ENCODE measurements at places on chromosomes 4 and X.

- DNase-seq: no peak
These were observed at the start of gene KLF8 for GRCh38 chrX:56232221-56233082. Gene KLF8 (plus strand): TSS chrX:56232356. CDS start chrX:56233335, 979 bp downstream.

DNA sequence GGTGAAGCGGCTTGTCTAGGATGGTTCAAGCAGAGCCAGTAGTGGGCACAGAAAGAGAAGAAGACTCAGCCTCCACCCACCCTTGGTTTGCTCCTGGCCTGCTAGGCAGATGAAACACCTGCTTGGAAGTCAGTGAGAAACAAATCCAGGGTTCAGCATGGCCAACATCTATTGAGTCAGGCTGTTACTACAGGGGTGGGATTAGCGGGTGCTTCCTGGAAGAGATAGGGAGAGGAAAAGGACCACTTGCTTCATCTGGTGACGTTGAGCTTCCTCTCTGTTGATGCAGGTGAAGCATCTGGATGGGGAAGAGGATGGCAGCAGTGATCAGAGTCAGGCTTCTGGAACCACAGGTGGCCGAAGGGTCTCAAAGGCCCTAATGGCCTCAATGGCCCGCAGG, 3.0 kb downstream of the MAGED2 start:
- no peak for DNase-seq

GRCh38 chr4:41258783-41259182, 2.1 kb downstream of the UCHL1 start:
- peak; percentile 52 for DNase-seq

- DNase-seq: no peak
These were observed 161.5 kb downstream of the SOX3 start for GRCh38 chrX:140343226-140343868.

DNA sequence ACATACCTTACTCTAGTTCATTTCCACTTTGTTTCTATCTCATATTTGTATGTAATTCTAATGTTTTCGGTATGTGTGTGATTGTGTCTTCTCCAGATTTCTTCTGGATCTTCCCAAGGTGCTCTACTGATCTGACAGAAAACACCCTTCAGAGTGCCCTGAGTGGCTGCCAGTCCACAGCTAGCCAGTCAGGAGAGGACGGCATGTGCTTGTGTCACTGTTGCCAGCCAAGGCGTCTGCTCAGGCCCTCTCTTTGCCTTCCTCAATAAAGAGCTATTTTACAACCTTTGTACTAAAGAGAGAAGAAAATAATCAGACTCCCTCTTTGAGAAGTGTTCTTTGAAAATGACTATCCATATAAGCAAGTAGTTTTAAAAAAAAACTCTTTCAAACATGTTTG, 29.0 kb downstream of the CD99L2 start:
- DNase-seq: no peak

GRCh38 chr4:7227008-7227407, 34.7 kb downstream of the SORCS2 start:
- no peak for DNase-seq

DNA sequence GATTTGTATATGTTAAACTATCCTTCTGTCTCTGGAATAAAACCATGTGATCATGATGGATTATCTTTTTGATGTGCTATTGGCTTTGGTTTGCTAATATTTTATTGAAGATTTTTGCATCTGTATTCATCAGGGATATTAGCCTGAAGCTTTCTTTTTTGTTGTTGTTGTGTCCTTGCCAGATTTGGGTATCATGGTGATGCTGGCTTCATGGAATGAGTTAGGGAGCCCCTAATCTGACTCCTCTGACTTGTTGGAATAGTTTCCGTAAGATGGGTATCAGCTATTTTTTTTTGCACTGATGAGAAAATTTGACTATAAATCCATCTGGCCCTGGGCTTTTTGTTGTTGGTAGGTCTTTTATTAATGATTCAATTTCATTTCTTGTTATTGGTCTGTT, 45.7 kb downstream of the ATP10D start:
- no peak for DNase-seq

GRCh38 chr4:25437926-25438325, 60.9 kb downstream of the ANAPC4 start:
- DNase-seq: no peak

- no peak for DNase-seq
These were observed 126.8 kb upstream of the MAMLD1 start for GRCh38 chrX:150236327-150236726.

DNA sequence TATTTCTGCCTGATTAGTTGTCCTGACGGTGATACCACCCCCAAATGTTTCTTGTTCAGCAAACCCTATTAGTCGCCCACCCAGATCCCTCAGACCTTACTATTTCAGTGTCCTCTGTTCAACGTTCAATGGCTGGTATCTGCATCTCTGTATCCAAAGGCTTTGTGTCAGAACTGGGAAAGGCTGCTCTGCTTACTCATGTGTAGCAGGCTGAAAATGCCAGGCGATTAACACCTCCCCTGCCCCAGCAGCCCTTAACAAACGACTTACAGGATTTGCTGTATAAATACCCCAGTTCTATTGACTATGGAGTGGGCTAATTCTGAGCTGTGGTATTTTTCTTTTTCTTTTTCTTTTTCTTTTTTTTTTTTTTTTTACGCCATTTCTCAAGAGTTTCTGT, 415.0 kb downstream of the ZNF674 start:
- no peak for DNase-seq

- DNase-seq: no peak
These were observed 1256.5 kb downstream of the STIM2 start for GRCh38 chr4:28117084-28117682.

DNA sequence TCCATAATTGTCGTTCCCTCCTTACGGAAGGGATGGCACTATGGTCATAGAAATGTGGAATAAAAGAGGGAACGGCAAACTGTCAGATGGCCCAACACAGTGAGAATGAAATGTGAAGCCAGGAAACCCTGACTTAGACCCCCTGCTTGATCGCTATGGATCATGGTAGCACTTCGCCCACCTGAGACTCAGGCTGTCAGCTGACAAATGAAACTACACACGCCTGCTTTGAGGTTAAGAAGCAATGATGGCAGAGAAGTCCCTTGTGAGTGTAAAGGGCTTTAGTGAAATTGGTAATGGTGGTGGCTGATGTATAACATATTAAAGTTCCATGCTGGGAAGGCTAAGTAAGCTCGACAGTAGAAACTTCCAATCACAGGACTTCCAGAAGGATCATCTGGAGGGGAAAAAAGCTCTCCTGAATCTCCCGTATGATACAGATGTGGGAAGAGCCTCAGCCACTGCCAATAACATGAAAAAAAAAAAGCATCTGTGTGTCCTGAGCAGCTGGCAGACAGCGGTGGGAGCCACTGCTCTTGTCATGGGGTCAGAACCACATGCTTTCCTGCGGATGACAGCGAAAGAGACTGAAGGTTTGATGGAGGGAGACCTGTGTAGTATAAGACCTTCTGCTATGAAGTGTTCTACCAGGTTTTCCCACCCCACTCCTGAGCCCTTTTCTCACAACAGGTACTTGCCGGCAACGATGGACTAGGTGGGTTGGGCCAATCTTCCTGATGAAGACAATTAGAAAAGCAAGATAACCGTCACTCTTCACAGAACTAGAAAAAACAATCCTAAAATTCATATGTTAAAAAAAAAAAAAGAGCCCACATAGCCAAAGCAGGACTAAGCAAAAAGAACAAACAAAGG, 107.6 kb downstream of the AFAP1 start:
- no peak for DNase-seq

- DNase-seq: no peak
These were observed 131.8 kb upstream of the PITX2 start for GRCh38 chr4:110754716-110755115.

GRCh38 chr4:53480909-53481308, 103.5 kb downstream of the FIP1L1 start:
- no peak for DNase-seq

DNA sequence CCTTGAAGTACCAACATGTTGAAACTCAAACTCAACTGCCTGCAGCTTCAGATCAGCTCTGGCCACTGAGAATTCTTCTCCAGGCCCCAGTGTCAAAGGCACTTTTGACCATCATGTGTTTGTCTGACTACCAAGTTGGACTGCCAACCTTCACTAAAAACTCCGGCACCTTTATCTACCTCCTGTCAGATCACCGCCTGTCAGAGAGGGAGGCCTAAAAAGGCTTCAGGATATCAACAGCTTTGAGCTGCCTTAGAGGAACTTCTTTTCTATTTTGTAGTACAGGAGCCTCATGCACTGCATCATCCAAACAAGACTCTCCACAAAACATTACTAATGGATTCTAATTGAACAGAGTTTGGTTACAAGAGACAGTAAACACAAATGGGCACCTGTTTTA, 2.8 kb downstream of the ACSL1 start:
- DNase-seq: no peak

DNA sequence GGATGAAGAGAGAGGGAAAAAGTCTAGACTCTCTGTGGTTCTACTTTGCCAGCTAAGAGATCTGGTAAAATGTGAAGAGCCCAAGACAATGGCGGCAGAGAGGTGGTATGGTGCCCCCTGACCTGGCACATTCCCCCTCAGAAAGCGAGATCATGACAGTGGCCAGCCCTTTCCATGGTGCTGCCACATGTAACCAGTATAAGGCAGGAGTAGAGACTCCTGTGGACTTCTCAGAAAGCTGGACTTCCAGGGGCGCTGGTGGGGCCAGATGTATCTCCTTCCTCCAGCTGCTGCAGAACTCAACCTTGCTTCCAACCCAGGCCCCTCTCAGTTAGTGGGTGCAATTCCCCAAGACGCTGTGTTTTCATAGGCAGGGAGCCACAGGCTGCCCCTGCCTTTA, 9.6 kb downstream of the CTAG1A start:
- no peak for DNase-seq

DNA sequence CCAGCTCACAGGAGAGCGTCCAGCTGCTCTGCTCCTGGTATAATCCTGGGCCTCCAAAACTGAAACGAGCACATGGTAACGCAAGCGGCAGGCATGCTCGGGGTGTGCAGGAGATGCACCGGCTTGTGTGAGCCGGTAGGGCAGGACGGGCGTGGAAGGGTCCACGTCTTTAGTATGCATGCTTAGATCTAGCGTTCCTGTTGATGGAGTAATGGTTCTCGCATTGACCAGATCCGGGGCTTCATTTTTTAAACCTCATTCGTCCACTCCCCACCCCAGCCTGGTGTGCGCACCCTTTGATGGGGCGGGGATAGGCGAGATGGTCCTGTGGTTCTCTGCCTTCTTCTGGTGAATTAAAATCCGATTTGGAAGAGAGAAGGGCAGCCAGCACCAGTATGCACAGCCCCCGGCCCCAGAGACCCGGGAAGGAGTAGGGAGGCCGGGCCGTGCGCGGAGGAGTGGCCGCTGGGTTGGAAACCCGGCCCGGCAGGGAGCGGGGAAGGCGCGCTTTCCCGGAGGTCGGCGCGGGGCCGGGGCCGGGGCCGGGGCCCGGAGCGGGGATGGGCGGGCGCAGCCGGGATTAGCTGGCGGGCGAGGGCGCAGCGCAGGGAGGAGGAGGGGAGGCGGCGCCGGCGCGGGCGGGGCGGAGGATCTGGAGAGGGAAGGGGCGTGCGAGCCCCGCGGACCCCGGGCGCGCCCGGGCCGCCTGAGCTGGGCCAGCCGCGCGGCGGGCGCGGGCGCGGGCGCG, 39.9 kb downstream of the FAM149A start:
- DNase-seq: no peak

- DNase-seq: no peak
These were observed 60.5 kb downstream of the TBC1D14 start for GRCh38 chr4:6969826-6970800.

- DNase-seq: no peak
These were observed 239.5 kb downstream of the PRDM5 start for GRCh38 chr4:120682981-120683380.

DNA sequence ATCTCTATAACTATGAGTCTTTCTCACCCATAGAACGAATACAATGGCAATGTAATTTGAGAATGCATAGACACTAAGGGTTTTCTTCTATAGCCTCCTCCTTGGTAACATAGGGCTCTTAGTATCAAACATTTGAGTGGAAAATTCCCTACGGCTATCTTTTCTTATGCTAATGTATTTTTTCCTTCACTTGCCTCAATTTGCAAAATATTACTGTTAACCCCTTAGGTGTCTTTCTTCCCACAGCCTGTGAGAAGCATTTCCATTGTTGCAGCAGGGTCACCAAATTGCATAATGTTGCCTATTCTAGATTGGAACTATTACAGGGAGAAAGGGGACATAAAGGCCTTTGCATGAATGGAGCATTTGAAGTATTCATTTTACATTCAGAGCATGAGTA, 140.5 kb upstream of the RAPGEF2 start:
- no peak for DNase-seq

DNA sequence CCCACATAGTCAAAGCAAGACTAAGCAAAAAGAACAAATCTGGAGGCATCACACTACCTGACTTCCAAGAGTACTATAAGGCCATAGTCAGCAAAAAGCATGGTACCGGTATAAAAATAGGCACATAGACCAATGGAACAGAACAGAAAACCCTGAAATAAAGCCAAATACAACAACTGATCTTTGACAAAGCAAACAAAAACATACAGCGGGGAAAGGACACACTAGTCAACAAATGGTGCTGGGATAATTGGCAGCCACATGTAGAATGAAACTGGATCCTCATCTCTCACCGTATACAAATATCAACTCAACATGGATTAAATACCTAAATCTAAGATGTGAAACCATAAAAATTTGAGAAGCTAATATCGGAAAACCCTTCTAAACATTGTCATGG, 819.3 kb upstream of the FRG1 start:
- no peak for DNase-seq

GRCh38 chr4:172546782-172547181, 621.8 kb upstream of the GALNT7 start:
- no peak for DNase-seq

GRCh38 chrX:13776387-13776786, 40.5 kb downstream of the GPM6B start:
- no peak for DNase-seq

GRCh38 chr4:11514779-11515419, 86.2 kb upstream of the HS3ST1 start:
- DNase-seq: no peak

DNA sequence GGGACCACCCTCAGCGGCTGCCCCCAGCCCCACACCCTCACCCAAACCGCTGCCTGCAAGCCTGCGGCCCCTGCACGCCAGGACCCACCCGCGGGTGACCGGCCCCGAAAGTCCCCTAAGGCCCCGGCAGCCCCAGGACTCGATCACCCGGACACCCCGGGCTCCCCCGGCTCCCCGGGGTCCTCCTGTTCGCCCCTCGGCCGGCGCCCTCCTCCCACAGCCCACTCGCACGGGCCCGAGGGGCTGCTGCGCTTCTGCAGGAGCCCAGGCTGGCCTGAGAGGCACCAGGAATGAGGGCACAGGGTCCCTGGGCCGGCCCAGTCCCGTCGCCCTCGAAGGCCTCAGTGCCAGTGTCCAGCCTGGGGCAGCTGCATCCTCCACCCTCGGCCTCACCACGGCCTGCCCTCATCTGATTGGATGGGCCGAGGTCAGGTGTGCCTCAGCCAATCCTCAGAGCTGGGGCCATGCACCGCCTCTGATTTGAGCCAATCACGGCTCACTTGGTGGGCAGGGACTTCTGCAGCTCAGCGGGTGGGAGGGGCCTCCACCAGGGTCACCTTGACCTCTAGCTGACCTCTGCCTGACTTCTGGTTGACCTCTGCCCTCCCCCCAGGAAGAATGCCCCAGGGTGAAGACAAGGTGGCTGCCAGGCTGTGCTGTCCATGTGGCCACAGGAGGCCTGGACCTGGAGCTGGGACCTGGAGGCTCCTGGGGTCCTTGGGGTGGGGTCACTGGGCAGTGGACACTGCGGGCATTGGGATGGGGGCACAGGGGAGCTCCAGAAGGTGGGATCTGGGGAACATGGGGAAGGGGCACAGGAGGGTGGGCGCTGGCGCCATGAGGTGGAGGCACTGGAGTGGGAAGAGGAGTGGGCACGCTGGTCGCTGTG, 97.6 kb upstream of the NKX1-1 start:
- no peak for DNase-seq

- no peak for DNase-seq
These were observed 286.2 kb downstream of the GASK1B start for GRCh38 chr4:157886645-157887044.

- no peak for DNase-seq
These were observed 24.0 kb downstream of the C4orf51 start for GRCh38 chr4:145703850-145704497.

Measured in kidney epithelial cell (primary cell).